M059J (cell line): ENCODE measurements at places on chromosomes 1 and 21.

- DNase-seq: no peak
These were observed 841.8 kb downstream of the USP25 start for GRCh38 chr21:16571594-16571993.

DNA sequence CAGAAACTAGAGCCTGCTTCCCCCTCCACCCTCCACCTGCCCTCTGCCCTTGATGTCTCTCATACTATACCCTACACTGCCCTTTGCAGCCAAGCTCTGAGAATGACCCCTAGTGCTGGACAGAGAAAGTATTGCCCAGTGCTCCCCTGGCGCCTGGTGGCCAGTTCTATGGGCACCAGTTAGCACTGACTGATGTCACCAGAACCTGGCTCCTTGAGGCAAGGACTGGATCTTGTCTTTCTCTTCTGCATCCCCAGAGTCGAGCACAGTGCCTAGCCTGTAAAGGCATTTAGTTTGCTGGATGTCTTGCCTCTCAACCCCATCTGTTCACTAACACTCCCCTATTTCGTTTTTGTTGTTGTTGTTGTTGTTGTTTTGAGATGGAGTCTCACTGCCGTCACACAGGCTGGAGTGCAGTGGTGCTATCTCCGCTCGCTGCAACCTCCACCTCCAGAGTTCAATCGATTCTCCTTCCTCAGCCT lies 5.9 kb downstream of the PHLDA3 start:
- peak; percentile 58 for DNase-seq

- no peak for DNase-seq
These were observed 110.1 kb downstream of the SLC45A1 start for GRCh38 chr1:8427986-8428385.

GRCh38 chr1:33334081-33334552 lies 13.2 kb upstream of the A3GALT2 start:
- no peak for DNase-seq

GRCh38 chr1:115676498-115677181 lies 34.9 kb downstream of the VANGL1 start:
- peak; percentile 82 for DNase-seq

- peak; percentile 15 for DNase-seq
These were observed 2.6 kb downstream of the KCNA3 start for GRCh38 chr1:110672001-110672752.

GRCh38 chr1:109716121-109716520 lies 4.1 kb downstream of the GSTM5 start:
- DNase-seq: no peak

- no peak for DNase-seq
These were observed 239.8 kb downstream of the SDCCAG8 start for GRCh38 chr1:243495442-243496186.

DNA sequence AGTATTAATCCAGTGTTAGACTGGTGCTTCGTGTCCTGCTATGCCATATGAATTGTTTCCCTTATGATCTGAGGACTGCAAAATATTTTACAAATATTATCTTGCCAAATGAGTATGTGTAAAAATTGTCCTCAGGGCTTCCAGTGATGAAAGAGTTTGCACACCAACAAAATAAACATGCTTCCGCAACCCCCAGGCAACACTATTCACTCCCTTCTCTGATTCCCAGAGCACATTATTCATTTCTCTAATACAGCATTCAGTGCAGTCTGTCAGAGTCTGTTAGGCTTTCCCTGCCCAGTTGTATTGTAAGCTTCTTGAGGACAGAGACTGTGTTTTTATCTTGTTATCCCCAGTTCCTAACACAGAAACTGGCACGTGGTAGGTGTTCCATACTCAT lies 409.9 kb upstream of the C1orf87 start:
- no peak for DNase-seq

GRCh38 chr1:12006167-12006921 lies 13.0 kb upstream of the MIIP start:
- no peak for DNase-seq

GRCh38 chr1:212238552-212238951 lies 46.7 kb upstream of the PPP2R5A start:
- no peak for DNase-seq

DNA sequence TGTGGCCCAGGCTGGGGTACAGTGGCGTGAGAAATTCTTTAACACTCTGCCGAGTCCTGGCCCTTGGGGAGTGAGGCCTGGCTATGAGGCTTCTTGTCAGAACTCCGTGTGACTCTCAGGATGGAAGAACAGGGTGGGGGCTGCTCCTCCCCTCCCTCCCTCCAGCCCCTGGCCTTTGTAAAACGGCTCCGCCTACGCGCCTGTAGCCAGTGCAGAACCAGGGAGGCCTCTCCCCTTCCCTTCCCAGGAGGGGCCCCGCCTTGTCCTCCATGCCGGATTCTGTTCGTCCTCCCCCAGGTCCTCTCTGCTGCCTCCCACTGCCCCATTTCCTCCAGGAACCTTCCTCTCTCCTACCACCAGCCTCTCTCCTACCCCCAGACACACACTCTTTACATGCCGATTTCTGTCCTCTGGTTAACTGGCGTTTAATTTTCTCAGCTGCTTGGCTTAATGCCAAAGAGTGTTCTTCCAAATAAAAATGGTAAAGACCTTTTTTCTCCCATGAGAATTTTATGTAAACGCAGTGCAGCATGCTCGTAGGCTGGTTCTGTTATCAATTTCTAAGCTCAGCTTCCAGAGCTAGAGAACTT lies 21.0 kb downstream of the PDE9A start:
- DNase-seq: no peak

DNA sequence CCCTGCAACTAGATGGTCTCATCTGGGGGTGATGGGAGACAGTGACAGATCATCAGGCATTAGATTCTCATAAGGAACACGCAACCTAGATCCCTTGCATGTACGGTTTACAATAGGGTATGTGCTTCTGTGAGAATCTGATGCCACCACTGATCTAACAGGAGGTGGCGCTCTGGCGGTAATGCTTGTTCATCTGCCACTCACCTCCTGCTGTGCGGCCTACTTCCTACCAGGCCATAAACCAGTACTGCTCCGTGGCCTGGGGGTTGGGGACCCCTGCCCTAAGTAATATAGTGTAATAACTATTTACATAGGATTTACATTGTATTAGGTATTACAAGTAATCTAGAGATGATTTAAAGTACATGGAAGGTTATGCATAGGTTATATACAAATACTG lies 134.9 kb downstream of the CLEC20A start:
- DNase-seq: no peak

GRCh38 chr1:59092126-59092525 lies 204.8 kb upstream of the FGGY start:
- peak; percentile 52 for DNase-seq

DNA sequence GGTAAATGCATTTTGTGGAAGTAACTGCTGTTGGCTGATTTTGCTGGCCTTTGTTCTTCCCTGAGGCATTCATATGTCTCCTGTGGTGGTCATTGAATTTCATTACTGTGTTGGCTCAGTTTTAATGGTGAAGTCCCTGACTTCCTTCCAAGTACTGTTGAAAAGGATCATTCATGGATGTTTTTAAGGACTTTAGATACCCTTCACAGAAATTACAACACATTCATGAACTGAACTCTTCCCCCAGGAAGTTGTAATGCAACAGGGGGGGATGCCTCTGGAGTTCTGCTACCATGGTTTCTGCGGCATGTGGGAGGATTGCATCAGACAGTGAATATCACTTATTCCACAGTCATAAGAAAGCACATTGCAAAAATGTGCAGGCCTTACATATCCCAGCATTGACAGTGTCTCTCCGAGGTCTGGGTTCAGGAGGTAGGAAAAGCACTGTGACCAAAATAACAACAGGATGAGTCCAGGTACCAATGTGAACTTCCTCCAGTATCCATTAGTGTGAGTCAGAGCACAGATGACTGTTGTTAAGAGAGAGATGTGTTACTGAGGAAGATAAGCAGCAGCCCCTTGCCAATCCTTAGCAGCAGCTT lies 2.1 kb upstream of the RAB3GAP2 start:
- no peak for DNase-seq

DNA sequence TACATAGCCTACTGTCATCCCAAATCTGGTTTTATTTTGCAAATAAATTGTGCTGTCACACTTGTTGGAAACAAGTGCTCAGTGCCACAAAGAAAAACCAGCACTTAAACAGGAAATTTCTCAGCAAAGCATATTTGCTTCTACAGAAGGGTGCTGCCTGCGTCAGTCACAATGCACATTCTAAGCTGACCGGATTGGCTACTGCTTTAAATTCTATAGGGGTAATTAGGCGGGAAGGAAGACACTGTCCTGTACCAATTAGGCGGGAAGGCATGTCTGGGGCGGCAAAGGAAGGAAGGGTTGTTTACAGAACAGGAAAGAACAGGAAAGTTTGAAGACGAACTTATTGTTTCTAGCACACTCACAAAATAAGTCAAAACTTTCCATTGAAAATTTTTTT lies 2.8 kb downstream of the IFI16 start:
- DNase-seq: peak; percentile 36

DNA sequence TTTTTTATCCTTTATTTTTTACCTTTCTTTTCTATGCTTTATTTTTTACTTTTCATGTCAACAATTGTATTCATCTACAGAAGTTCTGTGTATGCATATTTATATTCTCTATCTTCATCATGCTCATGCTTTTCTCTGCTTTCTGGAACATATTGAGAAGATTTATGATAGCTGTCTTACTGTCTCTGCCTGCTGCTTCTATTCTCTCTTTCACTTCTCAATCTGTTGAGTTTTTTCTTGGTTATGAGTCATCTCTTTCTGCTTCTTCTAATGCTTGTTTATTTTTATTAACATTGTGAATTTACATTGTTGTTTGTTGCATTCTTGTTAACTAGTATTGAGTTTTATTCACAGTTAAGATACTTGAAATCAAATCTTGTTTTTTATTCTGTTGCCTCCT lies 22.6 kb downstream of the F5 start:
- DNase-seq: no peak

GRCh38 chr1:228241259-228241658 lies 33.4 kb downstream of the OBSCN start:
- DNase-seq: no peak

- no peak for DNase-seq
These were observed 79.5 kb upstream of the BACH1 start for GRCh38 chr21:29219165-29219770.

- DNase-seq: no peak
These were observed 64.7 kb downstream of the TGFBR3 start for GRCh38 chr1:91821126-91821868.

DNA sequence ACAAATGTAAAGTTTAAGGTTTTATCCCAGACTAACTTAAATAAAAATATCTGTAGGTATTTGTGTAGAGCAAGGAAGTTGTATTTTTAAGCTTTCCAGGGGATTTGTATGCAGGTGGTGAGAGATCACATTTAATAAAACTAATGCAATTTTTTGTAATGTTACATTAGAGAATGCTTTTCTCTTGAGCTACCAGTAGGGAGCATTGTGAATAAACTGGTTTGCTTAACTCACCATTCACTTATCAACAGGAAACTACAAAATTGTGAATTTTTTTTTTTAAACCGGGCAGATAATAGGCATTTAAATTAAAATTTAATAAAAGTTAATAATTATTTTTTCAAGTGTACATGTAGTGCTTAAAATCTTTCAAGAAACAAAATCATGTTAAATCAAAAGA lies 78.6 kb downstream of the IVNS1ABP start:
- no peak for DNase-seq

DNA sequence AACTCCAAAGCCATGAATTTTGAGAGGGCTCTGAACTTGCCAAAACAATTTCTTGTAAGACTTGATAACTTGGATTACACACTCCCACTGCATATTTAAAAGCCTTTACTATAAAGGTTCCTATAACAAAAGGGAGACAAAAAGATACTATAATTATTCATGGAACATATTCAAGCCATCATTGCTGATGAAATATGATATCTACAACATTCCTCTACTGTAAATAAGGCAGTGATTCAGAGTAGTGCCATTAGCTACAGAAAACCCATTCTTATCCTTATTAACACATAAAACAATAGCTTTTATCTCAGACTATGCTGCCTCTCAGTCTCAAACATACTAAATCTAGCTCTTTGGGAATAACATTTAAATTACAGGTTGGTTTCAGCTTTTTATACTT lies 675.5 kb upstream of the CXADR start:
- DNase-seq: peak; percentile 11

GRCh38 chr1:164296172-164296571 lies 262.8 kb upstream of the PBX1 start:
- DNase-seq: no peak

DNA sequence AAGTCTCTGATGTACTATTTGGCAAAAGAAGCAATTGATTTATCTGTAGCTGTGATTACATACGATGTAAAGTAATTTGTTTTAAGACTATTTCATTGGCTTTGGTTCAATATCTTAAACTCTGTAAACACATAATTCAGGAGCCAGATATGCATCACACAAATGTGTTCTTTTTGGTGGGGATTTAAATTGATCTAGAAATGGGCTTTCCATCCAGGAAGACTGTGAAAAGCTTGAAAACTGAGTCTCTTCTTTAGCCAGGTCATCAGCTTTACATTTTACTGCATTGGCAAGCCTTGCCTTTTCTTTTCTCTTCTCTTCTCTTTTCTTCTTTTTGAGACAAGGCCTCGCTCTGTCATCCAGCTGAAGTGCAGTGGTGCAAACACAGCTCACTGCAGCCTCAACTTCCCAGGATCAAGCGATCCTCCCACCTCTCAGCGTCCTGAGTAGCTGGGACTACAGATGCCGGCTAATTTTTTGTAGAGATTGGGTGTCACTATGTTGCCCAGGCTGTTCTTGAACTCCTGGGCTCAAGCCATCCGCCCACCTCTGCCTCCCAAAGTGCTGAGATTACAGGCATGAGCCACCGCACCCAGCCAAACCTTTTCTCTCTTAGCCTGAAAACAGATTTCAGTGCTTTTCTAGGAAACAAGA lies 1.4 kb downstream of the RCAN3 start:
- DNase-seq: no peak

DNA sequence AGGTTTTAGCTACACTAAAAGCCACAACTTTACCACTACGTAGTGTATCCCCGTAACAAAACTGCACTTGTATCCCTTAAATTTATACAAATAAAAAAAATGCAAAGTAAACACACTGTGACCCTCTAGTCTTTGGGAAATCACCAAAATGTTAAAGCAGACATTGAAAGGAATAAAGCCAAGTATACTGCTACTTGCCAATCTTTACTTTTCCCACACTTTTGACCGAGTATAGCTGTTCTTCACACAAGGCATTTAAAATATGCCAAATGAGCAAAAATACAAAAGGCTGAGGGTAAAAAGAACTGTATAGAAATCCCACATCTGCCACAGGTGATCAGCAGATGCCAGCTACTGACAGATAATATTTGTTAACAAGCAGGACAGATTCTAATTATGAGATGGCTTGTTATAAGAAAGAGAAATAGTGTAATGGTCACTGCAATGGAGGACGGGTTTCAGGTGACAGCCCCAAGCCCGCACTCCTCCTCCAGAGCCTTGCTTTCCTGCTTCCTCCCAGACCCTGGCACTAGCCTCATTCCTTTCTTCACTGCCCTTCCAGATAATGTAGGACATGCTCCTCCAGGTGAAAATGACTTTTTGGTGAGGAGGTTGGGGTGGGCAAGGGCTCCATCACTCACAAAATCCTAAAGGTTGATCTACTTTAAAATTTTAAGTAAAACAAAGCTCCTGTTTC lies 18.1 kb downstream of the KCNT2 start:
- no peak for DNase-seq

DNA sequence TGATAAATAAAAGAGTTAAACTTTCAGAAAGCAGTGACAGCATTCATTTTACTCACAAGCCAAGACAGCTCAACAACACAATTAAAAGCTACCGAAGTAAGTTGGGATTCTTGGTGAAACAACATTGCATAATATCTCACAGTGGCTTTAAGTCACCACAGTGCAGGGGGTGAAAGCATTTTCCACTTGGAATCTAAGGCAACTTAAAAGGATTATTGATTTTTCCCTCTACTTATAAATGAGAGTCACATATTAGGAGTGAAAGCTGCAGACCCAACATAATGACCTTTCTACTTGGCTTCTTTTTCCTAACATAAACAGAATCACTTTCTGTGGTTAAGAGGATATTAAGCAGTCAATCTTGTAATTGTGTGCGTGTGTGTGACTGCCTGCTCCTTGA lies 536.6 kb upstream of the CXADR start:
- DNase-seq: no peak
